Hematopoietic multipotent progenitor cell treated with erythropoietin and hydrocortisone succinate and interleukin-3 and kit ligand, for 6 days (in vitro differentiated cells): ENCODE measurements at places on chromosomes 11 and 22.

- peak; percentile 77 for DNase-seq
Observed at GRCh38 chr22:36369922-36370791, 17.6 kb downstream of the MYH9 start.

DNA sequence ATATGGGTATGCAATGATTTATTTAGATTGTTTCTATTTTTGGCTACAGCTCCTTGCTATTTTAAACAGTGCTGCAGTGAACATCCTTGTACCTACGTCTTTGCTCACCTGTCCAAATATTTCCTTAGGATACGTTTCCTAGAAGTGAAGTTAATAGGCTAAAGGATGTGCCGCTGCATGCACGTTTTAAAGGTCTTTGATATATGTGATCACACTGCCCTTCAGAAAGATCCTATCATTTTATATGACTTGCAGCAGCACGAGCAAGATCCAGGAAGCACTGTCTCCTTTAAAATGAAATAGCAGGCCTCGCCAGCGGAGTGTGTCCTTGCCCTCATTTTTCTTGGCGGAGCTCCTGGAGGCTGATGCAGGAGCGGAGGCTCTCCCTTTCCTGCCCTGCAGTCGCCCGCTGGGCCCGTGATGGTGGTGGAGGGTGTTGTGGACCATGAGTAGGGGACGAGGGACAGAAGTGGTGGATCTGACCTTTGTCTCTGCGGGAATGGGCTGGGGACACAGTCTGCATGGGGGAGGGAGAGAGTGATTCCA is 19.4 kb downstream of the RPS6KA4 start:
- DNase-seq, result no peak

DNA sequence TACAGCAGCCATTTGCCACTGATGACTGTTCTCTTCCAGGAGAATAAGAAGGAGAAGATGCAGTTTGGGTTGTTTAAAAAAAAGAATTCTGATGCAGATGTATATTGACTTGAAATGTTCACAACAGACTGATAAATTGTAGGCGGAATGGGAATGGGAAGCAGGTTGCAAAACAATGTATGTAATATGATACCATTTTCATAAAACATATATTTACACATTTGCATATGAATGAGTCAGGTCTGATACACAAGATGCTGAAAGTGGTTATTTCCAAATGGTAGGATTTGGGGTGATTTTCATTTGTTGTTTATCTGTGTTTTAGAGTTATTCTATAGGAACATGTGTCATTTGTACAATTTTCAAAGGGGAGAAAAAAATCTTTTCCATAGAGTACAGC is 9.0 kb upstream of the RCN1 start:
- no peak for DNase-seq

DNA sequence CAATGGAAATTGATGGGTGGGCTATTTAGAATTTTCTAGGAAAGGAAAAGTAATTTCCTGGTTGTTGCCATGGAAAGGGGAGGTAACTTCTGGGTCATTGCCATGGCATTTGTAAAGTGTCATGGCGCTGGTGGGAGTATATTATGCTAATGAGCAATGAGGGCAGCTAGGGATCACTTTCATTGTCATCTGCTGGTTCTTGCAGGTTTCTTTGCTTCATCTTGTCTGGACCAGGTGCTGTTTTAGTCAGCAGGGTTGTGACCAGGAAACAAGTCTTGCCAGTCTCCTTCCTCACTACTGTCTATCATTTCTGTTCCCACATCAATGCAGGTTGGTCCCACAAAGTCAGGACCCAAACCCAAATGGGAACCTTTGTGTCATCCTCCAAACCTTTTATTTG is 237.6 kb upstream of the C11orf87 start:
- no peak for DNase-seq

DNA sequence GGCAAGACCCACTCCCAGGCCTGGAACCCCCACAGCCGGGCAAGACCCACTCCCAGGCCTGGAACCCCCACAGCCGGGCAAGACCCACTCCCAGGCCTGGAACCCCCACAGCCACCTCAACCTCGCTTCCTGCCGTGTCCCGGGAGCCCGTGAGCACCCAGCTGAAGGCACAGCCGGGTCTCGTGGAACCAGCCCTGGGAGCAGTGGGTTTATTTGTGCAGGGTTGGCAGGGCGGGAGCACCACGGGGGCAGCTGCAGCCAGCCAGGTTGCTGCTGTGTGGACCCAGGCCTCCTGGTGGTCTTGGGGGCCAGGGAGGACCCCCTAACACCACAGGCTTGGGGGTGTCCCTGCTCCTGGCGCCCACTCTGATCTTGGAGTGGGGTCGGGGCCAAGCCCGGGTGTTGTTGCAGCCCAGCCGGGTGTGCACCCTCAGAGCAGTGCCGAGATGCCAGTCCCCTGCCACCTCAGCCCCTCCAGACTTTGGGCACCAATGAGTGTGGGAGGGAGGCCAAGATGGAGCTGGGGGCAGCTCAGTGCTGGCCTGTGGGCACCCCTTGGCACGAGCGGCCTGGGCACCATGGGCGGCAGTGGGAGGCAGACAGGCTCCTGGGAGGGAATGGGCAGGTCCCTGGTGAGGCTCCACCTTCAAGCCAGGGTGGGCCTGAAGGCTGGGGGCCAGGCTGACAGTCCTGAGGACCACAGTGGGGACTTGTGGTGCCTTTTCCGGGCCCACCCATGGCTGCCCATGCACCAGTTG is 8.2 kb upstream of the PKP3 start:
- DNase-seq, result no peak

DNA sequence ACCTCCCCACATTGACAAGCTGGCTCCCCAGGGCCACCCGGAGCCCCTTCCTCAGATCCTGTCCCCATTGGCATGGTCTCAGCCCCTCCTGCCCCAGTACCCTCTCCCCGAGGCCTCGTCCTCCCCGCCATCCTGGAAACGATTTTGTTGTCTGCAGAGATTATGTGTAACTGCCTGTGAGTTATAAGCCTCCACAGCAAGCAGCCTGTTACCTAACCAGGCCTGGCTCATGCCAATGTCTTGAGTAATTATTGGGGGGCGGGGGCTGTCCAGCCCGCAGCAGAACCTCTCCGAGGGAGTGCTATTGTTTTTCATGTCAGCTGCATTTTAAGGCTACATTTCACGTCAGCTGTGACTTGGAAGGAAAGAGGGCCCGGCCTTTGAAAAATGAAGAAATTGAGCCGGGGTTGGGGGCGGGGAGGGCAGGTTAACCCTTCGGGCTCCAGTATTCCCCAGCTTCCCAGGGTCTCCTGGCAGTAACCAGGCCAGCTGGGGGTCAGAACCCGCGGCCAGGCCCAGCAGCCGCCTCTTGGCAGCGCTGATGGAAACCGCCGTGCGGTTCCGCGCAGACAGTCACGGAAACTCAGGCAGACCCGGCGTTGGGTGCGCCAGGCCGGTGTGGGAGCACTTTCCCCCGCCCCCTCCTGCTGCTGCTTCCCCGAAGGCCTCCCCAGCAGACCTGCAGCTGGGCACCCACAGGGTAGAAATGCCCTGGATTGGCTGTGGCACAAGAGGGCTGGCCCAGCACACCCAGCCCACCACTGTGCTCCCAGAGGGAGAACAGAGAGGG is 59.5 kb downstream of the CDKN1C start:
- peak; percentile 83 for DNase-seq

DNA sequence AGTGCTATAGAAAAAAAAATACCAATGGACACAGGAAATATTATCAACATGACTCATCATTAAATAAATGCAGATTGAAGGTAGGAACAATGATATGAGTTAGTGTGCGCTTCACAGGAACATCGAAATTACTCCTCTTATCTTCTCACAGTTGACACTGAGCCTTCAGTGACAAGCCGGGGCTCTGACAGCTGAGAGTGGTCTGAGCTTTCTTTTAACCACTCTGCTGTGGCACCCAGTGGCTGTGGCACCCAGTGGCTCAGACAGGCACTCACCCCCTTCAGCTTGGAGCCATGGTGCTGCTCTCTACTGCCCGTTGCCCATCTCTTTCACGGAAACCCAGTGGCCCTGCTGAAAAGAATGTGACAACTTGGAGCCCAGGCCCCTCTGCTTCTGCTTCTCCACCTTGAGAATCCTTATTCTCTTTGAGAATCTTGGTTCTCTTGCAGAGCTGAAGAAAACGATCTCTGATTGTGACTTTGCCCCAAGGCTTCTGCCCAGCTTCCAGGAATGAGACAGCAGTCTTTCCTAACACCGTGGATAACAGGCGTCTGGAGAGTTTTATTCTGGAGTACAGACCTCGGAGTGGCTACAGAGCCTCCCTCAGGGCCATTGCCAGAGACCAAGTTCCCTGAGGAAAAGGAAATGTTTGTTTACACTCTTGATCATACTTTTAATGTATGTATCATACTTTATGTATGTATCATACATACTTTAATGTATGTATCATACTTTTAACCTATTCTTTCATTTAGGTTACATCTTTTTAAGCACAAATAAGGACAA is 37.1 kb upstream of the OR8B8 start:
- peak; percentile 64 for DNase-seq

DNA sequence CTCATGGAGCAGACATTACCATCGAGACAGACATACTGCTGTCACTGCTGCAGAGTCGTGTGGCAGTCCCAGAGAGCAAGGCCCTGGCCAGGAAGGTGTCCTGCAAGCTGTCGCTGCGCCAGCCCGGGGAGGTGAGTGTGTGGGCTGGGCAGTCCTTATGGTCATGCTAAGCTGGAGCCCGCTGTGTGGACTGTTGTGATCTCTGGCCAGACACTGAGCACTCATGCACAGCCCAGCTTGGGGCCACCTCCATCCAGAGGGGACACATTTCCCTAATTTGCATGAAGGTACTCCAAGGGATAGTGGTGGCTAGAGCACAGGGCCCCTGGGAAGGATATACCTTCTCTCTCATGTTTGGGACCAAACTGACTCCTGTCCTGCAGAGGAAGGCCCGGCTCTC is 9.6 kb downstream of the ANKK1 start:
- DNase-seq, result no peak

GRCh38 chr11:109349276-109350080 is 72.5 kb upstream of the C11orf87 start:
- no peak for DNase-seq

GRCh38 chr22:20573833-20574615 is 66.6 kb downstream of the MED15 start:
- DNase-seq, result no peak

DNA sequence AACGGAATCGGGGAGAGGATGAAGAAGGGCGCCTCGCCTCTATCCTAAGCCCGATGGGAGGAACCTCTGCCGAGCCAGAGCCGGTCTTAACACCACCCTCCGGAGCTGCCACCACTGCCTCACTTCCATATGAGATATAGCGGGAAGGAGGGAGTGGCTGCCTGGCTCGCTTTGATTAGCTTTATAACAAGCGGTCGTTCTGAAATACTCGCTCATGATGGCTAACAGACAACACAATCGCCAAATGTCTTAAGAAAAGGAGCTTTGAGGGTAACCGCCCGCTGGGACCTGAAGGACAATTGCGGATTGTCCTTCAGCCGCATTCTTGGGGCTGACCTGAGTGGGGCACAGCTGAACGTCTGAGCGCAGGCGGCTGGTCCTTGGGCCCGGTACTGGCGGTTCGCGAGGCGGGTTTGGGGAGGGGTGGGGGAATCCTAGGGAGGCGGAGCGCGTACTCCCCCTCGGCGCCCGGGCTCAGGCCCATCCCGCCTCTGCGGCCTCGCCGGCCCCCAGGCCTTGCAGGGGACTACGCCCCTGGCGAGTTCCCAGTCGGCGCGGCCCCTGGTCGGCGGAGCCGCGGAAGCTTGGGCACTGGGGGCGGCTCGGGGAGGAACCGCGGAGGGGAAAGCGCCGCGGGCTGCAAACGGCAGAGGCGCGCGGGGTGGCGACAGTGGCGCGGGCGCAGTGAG is at the start of gene PLAAT5:
TSS of gene PLAAT5 (minus strand) at position 617 of the 689 bp plus-strand sequence. CDS start at position 484, 133 bp downstream.
- peak; percentile 92 for DNase-seq

GRCh38 chr22:30968015-30968923 is at the start of gene MORC2:
Gene MORC2 (minus strand): TSS chr22:30968774. CDS start chr22:30967889, 885 bp downstream.
- DNase-seq, result no peak

DNA sequence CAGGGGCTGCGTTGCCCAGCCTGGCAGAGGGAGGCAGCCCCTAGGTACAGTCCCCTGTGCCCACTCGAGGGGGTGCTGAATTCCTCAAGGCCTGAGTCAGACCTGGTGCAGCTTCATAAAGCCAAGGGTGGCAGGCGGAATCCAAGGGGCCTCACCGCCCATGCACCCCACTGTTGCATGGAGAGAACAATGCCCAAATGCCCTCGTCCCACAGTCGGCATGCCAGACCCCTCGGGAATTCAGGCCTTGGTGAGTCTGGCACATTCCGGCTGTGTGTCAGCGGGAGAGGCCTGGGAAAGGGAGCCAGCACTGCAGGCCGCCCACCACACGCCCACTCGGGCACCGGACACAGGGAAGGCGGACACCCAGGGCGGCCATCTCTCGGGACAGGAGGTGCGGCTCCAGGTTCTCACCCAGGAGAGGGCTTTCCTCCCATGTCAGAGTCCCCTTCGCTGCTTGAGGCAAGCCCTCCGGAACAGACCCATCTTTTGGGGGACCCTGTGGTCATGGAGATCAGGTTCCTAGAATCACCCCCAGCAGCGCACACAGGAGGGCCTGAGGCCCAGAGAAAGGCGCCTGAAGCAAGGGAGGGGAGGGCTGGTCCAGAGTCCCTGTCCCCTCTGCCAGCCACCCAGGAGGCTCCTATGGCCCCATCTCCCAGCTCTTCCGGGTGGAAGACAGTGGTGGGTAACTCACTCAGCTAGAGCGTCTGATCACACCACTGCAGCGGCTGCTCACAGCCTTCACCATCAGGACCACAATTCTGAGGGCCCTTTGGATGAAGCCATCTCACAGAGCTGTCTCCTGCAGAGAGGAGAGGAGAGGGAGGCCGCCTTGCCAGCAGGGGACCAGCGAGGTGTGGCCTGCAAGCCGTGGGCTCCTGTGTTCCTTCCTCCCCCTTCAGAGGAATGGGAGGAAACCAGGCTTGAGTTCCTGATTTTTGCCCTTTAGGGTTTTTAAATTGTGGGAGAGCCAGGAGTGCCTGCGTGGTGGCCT is 31.6 kb upstream of the KCNQ1OT1 start:
- no peak for DNase-seq

DNA sequence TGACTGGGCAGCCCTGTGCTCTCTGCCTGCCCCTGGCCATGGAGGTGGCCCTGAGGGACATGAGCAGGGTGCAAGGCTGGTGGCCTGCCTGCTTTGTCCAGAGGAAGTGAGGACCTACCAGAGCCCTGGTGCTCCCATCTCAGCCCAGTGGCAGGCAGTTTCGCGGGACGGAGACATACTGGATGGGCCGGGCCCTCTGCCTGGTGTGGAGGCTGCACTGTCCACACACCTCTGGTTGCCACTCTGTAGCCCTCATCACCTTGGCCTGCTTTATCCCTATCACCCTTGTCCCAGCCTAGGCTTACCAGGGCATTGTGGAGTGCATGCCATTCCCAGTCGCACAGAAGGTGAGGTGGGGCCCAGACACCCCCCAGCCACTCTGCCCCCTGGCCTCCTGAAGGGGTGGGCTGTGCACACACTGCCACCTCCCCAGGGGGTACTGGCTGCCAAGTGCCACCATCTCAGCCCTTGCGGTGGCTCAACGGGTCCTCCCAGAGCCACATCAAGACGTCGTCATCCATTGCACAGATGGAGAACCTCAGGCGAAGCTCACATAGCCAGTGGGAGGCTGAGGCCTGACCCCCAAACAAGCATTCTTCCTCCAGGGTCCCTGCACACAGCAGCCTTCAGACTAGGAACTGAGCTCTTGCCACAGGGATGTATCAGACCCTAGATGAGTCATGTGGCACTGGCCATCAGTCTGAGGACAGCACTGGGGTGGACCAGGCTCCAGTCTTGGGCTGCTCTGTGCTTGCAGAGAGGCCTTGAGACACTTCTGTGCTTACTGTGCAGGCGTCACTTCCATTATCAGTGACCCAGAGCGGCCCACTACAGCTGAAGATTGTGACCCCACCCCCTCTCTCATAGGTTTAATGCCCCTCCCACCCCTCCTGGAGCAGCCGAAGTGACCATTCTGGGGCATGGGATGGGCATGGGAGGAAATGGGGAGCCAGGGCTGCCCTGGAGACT is 176.1 kb downstream of the IGLL1 start:
- no peak for DNase-seq
